Colonic mucosa (tissue), 4 donors: ENCODE measurements at places on chromosomes 5 and 9.
A peak's percentile ranks its signal among the peaks of the same experiment; 100 is the strongest.

DNA sequence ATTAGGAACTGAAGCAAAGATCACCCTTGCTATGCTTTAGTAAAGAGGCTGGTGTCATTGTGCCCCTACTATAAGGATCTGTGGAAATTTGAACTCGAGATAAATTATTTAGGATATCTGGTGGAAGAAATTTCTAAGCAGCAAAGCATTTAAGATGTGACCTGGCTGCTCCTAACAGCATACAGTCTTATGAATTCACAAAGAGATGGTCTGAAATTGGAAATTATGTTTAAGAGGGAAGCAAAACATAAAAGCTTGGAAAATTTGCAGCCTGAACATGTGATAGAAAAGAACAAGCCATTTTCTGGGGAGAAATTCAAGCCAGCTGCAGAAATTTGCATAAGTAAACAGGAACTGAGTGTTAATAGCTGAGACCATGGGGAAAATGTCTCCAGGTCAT is 223.7 kb downstream of the FBXO4 start:
- no peak for DNase-seq

GRCh38 chr5:3394891-3395599 is 200.6 kb upstream of the IRX1 start:
- no peak for DNase-seq

DNA sequence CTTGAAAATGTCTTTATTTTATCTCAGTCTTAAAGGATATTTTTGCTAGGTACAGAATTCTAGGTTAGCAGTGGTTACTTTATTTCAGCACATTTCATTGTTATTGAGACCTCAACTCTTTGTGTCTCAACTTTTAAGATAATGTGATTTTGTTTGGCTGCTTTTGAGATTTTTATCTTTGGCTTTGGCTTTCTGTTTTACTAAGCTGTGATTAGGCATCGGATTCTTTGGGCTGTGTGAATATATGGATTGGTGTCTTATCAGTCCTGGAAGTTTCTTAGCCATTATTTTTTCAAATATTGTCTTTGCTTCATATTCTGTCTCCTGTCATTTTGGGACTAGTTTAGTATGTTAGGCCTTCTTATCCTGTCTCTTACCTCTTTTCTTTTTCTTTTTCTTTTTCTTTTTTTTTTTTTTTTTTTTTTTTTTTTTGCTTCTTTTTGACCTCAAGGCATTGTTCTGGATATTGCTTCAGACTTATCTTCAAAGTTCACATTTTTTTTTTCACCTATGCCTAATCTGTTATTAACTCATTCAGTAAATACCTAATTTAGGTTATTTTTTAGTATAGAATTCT is 20.1 kb upstream of the APC start:
- DNase-seq = no peak

- DNase-seq = no peak
Observed at GRCh38 chr5:31682851-31683250, 43.9 kb downstream of the PDZD2 start.

DNA sequence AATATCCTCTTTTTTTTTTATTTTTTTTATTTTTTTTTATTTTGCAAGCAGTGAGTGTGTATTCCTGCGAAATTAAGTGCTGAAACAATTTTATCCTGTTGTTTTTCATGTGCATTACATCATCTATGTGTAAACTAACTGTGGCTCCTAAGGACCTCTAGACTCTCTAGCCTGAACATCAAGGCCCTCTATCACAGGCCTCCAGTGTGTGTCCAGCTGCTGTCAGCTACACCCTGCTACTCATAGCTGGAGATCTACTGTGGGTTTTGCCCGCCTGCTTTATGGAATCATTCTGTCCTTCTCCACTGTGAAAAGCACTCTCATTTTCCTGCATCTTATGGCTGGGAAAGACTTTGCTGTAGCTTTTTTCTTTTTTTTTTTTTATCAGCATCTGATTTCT is 157.8 kb downstream of the KCTD16 start:
- no peak for DNase-seq

DNA sequence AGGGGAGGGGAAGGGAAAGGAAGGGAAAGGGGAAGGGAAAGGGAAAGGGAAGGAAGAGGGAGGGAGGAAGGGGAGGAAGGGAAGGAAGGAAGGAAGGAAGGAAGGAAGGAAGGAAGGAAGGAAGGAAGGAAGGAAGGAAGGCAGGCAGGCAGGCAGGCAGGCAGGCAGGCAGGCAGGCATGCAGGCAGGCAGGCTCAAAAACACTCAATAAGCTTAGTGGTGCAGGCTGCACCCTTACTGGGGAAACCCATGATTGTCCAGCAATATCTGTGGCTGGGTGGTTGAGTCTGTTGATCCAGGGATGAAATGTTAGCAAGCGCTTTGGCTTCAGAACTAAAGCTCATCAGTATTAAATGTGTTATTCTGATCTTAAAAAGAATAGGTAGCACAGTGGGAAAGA is 145.6 kb downstream of the LPAR1 start:
- DNase-seq = no peak

GRCh38 chr5:149490599-149491485 is 60.4 kb downstream of the CSNK1A1 start:
- no peak for DNase-seq

- DNase-seq = no peak
Observed at GRCh38 chr9:116260531-116260930, 106.9 kb downstream of the PAPPA start.

DNA sequence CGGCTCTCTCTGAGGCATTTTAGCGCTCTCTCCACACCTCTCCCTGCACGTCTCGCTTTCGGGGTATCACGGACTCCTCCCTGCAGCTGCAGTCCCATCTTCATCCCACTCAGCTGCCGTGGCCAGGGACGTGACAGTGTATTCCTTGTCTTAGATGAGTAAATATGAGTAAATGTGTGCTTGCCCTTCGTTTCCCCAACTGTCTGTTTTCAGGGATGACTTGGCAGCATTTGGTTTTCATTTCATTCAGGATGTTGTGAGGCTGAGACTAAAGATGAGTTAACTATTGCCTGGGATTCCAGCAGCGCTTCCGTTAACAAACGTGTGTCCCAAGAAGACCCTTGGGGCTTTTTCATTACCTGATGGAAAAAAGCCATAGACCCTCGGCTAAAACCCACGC is 29.5 kb downstream of the GDNF start:
- no peak for DNase-seq

- no peak for DNase-seq
Observed at GRCh38 chr9:114895521-114895991, 34.8 kb downstream of the TNFSF8 start.

DNA sequence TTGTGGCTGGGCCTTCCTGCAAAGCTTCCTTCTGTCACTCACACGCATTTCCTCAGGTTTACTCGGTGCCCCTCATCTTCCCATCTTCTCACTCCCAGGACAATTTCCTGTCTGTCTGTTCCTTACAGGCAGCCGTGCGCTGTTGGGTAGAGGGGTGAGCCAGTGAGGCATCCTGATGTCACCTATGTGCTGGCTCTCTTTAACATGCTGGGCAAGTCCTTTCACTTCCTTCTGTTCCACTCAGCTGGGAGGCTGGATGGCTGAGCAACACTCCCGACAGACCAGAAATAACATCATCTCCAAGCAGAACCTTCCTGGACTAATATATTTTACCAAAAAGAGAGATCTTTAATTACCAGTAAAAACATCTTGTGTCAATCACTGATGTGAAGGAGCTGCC is 103.0 kb downstream of the HSD17B3 start:
- no peak for DNase-seq

- DNase-seq = no peak
Observed at GRCh38 chr5:143434261-143435209, 31.0 kb upstream of the NR3C1 start.

GRCh38 chr9:132669698-132670456 is at the start of gene DDX31:
Gene DDX31 (minus strand): TSS chr9:132669983. CDS start chr9:132669934, 49 bp downstream.
- DNase-seq = peak; percentile 87

GRCh38 chr5:50888751-50889150 is 222.3 kb downstream of the PARP8 start:
- no peak for DNase-seq

DNA sequence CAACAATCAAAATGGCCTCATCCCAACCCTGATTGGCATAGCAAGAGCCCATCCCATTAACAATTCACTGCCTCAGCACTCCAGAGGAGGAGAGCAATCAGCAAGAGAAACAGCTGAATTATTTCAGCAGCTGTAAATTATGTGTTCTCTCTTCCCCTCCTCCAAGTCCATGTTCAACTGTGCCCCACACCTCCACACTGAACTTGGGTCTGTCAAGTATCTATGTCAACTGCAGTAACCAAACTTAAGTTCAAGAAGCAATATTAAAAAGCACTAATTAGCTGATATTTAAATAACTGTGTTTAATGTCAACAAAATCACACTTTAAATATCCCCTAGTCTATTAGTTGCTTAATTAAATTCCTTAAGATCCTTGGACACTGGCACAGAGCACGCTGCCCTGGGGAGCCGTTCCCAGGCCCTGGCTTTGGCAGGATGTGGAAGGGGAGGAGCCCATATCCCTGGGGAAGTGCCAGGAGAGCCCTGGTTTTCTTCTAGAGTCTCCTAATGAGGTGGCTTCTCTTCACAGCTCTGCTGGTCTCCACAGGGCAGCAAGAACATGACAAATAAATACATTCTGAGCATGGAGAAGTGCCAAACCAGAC is 50.6 kb downstream of the SIL1 start:
- peak; percentile 60 for DNase-seq

DNA sequence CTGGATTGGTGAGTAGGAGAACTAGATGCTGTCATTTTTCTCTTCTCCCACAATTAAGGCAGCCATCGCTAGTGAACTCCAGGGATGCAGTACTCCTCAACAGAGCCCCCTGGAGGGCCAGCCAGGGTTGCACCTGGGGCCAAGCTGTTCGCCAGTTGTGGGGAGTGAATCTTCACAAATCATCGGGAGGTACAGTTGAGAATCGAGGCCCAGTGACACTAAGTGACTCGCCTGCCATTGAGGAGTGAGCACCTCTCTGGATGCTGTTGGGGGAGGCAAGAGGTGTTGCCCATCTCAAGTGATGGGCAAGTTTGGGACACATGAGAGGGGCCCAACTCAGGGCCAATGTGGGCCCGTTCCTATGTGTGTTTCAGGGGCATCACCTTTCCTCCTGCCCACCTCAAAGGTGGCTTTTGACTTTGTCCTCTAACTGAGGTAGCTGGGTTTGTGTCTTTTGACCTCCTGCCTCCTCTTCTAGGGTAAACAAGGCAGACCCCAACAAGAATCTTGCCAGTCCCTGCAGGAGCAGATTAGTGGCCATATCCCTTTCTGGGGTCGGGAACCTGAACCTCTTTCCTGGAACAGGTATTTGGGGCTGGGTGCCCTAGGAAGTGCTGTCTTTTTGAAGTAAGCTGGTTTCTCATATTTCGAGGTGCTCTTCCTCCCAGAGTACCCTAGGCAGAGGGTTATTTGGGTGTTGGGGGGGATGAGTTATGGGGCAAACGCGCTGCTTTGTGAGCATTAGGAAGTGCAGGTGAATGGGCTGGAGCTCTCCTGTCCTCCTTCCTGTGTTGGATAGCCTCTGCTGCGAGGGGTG is 181.2 kb downstream of the MACROH2A1 start:
- peak; percentile 15 for DNase-seq

GRCh38 chr9:129694243-129694646 is 28.8 kb downstream of the PRRX2 start:
- no peak for DNase-seq

DNA sequence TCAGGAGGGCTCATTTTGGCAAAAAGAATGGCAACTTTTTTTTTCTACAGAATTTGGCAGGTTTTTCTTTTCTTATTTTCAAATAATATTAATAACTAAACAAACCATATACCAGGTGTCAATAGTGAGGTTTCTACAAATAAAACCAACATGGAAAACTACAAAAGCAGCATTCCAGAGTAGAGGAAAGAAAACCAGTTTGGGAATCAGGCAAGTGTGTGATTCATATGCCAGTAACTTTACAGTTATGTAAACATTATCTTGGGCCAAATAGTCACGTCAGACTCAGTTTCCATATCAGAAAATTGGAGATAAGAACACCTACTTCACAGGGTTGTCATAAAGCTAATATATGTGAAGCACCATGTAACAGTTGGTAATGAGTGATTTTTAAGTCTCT is 51.7 kb downstream of the FBXW11 start:
- no peak for DNase-seq

DNA sequence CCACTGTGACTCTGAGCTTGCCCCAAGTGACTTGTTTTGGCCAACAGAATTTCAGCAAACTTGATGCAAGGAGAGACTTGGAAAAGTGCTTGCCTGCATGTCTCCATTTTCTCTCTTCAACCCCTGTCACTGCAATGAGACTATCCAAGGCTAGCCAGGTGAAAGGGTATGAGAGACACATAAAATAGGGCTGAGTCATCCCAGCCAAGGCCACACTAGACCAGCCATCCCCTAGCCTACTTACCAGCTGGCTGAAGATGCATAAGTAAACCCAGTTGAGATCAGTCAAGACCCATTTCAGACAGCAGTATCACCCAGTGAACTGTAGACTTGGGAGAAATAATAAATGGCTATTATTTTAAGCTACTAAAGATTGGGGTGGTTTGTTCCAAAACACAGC is 52.9 kb upstream of the VLDLR start:
- peak; percentile 24 for DNase-seq

DNA sequence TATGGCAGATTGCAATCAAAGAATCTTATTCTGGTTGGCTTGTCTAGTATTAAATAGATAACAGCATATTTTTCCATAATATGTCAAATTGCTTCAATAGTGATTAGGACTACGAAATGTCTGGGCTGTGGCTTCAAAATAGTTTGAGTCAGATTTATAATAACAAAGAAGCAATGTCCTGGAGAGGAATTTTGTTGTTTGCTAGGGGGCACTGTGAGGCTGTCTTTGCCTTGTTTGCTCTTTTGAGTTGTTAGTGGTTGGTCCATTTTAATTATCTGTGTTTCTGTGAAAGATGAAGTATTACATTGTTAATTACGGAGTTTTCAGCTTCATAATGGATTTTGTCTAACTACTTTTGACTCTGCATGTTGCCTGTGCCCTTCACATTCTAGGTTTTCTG is 713.6 kb downstream of the TLE4 start:
- no peak for DNase-seq

- no peak for DNase-seq
Observed at GRCh38 chr5:175394601-175395000, 49.4 kb downstream of the DRD1 start.

GRCh38 chr9:99925541-99925940 is 19.1 kb downstream of the STX17 start:
- no peak for DNase-seq

DNA sequence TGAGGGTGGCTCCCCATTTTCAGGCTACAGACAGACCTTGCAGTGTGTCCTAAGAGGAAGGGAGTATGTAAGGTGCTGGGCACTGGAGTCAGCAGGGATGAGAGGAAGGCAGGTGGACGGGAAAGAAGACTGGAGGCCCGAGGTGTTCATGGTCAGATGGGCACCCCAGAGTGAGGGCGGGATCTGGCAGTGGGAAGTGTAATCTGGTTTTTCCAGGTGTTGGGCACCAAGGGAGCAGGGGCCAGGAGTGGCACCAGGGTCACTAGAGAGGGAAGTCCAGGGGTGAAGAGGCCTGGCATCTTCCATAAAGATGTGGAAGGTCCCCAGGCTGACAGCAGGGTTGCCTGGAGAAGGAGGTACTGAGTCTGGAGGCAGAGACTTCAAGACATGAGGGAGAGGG is 29.7 kb downstream of the PITX1 start:
- DNase-seq = no peak

DNA sequence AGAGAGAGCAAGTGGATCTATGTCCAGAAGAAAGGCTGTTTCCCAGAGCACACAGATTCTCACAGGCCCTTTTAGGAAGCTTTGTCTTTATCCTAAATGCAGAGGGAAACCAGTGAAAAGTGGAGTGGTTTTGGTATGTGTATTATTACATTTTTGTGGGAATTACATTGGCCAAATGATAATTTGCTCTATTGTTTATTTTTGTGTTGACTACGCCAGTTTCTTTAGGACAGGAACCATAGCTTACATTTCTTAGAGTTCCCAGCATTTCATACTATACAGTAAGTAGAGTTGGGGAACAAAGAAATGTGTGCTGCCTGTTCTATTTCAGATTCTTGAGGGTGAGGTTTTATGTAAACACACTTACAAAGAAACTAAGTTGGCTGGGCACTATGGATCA is 29.4 kb upstream of the SPATA31D4 start:
- no peak for DNase-seq
